ENCODE measurements at places on chromosomes 3 and 15.

DNA sequence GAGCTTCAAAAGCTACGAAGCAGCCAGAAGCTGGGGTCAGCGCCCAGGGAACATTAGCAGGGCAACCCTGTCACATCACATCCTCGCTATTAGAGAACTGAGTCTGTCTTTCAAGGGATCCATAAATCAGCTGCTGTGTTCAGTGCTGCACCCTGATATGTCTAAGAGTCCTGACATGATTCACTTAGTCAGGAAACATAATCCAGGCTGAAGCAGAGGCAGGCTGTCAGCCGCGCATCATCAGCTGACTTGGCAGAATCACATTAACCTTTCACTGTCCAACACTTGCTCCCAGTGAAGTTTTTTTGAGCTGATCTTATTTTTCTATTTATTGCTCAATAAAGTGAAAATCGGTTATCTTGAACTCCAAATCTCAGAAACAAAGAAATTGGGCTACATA is 23.5 kb downstream of the MYH15 start:
- peak; percentile 78 for DNase-seq

GRCh38 chr3:108235290-108235689 is 13.1 kb upstream of the IFT57 start:
- DNase-seq: no peak

DNA sequence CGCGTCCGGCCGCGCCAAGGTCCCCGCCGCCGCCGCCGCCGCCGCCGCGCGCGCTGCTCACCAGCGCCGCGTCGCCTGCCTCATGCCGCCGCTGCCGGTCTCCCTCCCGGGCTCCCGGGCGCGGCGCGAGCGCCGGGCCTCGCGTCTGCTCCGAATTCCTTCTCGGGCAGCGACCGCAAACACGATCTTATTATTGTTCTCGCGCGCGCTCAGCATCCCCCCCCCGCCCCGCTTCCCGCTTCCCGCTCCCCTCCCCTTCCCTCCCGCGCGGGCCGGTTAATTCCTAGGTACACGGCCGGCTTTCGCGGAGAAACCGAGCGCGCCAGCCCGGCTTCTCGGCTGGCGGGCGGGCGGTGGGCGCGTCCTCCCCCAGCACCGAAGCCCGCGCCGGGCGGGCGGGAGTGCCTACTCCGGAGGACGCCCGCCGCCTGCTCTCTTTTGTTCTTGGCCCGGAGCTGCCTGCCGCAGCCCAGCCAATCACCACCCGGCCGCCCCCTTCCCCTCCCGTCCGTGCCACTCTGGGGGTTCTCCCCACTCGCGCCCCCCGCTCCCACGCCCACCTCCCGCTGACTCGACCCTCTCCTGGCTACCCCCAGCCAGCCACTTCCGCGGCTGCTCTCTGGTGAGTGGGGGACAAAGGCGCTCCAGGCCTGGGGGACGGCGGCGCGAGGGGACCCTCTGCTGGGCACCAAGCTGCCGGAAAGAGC is at the start of gene HDGFL3:
Gene HDGFL3 (minus strand): TSS at position 164 of the 707 bp plus-strand sequence. CDS start 409 bp downstream, outside the sequence.
- peak; percentile 35 for DNase-seq

DNA sequence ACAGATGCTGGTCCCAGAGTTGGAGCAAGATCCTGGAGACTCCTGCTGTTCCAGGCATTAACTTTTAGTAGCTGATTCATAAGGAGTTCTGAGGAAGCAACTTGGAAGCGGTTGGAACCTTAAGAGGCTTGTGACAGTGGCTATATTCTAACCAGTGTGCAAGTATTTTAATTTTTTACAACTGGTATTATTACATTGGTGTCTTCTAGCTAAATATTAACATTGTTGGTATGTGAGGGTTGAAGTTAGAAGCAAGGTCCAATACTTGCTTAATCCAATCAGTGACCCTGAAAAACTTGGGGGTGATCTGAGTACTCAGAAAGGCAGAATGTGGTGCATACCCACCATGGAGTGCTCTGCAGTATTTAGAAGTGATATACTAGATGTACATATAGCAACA is 1.5 kb upstream of the OR4F15 start:
- no peak for DNase-seq

- peak; percentile 37 for DNase-seq
Measured at GRCh38 chr3:12947504-12948369, 106.4 kb upstream of the RPL32 start.

DNA sequence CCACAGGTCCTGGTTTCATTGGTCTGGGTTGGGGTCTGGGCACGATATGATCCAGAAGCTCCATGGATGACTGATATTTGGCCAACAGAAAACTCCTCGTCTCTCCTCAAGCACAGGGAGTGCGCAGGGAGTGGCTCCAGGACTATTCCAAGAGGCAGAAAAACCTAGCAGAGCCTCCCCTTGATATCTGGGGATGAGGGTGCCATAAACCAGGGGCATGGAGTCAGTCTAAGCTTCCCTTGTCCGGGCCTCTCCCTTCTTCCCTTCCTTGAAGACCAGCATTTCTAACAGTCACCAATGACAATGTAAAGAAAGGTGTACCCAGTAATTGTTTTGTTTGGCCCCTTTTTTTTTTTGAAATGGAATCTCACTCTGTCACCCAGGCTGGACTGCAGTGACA is 99.4 kb upstream of the HACD2 start:
- no peak for DNase-seq
